ENCODE measurements at places on chromosomes 5 and 9.

DNA sequence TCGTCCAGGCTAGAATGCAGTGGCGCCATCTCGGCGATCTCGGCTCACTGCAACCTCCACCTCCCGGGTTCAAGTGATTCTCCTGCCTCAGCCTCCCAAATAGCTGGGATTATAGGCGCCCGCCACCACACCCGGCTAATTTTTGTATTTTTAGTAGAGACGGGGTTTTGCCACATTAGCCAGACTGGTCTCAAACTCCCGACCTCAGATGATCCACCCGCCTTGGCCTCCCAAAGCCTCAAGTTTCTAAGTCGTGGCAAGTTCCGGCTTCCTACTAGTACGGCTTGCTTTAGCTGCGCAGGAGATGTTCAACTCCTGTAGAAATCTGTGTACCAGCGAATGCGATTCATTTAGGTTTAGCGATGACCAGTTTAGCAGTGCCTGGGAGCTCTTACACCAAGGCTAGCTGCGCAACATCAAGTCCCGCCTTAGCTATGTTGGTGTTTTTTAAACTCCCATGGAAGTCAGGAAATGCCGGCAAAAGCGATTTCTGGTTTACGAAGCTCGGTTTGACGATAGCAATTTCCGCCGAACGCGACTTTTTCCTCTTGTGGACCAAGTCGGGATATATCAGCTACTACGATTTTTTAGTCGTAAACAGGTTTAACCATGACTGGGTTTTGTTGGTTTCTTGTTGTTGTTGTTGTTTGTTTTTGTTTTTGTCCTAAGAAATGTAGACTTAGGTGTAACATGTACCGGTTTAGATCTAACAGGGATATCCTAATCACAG is 46.4 kb downstream of the ANXA2R start:
- peak; percentile 54 for DNase-seq

DNA sequence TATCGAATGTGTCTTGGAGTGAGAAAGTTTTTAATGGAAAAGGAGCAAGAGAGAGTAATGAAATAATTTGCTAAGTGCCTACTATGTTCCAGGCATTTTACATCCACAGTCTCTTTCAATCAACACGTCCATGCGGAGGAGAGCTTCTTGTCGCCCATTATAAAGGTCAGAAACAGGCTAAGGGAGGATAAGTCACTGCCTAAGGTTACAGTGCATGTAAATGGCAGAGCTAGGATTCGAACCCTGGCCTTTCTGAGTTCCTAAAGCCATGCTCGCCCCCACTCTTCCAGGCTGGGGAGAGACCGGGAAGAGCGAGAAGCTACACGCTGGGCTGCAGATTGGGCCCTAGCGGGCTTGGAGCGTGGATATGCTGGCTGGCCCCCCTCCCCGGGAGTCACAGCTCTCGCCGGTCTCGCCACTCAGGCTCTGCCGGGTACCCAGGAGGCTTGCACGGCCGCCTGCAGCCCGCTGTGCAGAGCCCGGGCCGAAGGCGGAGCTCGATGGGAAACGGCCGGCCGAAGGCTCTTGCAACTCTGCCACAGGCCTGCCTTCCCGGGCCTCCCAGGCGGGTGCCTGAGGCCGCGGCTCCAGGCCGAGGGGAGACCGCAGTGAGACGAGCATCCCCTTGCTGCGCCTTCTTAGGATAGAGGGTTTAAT is 775 bp upstream of the LHX2 start:
- no peak for DNase-seq

DNA sequence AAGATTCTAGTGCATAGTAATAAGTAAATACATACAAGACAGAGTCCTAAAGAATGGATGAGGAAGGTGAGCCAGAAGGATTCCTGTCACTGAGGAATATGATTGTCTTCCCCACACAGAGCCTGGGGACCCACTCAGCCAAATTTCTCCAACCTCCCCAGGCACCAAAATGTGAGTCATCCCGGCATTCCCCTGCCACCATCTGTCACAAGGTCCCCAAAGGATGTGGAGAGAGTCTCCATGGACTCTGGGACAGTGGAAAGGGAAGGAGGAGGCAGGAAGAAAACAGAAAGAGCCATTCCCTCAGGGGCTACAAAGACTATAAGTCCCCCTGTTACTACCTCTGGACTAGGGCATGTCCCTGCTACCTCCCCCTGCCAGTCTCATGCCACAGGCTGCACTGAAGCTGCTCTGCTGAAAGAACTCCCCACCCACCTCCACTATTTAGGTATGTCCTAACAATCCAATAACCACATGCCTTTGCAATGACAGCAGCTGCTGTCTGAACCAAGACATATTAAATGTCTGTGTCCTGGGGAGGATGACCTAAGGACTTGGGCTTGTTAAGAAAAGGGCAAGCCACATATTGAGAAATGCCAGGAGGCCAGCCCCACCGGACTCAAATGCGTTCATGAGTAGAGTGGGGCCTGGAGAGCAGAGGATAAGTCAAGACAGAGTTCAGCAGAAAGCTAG is 10.7 kb upstream of the OR5C1 start:
- DNase-seq, result no peak

DNA sequence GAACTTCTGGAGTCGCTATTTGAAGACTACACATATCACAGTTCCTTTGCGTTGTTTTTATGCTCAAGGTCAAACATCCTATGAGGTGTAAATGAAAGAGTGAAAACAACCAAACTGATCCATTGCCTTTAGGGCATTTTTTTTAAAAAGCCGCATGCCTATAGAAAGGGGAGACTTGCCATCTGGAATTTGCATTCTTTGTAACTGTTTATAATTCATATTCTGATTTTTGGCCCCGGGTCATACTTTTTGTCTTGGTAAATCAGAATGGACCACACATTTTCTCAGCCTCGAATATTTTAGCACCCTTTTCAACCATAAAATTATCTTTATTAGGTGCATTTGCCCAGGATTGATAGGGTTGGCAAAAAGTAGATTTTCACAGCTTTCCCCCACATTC is 188.0 kb downstream of the GOLPH3 start:
- no peak for DNase-seq

DNA sequence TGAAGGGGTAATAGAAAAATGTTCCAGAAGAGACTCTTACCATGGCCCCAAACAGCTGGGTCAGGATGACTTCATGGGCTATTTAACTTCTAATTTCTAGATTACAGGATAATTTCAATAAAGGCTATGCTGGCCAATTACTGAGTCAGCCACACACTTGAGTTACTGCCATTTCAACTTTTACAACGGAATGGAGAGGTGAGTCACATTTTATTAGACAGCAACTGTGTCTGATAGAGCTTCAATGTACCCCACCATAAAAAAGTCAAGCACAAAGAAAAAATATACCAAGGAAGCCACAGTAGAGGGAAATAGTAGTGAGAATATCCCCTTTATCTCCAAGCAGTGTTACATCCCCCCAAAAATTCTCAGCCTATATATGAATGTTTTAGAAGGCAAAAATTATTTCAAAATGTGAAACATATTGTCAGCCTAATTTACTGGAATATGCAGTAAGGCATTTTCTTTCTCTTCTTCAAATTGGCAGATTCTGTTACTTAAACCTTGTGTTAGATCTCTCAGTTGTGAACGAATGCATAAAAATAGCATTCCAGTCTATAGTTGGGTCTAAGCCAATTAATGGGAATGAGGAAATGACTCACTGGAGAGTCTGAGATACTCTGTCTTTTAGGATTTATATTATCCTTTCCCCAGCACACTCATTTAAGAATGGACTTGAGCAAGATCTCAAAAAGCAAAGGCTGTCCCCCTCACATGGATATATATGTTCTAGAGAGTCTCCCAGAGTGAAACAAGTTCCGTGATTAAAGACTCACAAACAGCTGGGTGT is 47.1 kb upstream of the RAI14 start:
- no peak for DNase-seq

DNA sequence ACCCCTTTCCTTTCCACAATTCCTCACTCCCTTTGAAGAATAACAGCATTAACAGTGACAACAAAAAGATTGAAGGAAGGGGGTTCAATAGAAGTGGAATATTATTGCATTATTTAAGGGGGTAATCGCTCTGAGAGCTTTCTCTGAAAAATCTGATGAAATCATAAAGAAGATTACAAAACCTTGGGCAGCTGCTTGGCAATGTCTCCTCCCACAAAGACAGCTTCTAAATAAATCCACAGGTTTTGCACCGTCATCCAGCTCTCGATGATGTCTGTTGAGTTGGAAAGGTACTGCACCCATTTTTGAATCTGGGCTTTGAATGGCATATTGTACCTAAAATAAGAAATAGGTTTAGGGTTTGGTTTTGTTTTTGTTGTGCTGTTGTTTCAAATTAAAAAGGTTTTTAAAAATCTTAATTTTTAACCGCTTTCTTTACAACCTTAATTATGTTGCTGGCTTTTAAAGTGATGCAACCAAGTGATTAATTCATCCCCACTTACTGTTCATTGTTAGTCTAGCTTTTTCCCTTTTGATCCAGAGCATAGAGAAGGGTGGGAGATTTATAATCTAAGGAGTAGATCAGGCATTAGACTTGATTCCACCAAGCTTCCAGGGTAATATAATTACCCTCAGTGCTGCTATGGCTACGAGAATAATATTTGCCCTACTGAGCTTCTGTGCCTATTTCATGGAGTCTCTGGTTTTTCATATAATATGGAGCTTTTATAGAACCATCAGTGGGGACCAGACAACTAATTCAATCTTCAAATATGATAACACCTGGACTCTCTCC is 85.0 kb downstream of the DNAH5 start:
- no peak for DNase-seq

GRCh38 chr9:83012922-83013838 is 49.8 kb downstream of the RASEF start:
- no peak for DNase-seq

DNA sequence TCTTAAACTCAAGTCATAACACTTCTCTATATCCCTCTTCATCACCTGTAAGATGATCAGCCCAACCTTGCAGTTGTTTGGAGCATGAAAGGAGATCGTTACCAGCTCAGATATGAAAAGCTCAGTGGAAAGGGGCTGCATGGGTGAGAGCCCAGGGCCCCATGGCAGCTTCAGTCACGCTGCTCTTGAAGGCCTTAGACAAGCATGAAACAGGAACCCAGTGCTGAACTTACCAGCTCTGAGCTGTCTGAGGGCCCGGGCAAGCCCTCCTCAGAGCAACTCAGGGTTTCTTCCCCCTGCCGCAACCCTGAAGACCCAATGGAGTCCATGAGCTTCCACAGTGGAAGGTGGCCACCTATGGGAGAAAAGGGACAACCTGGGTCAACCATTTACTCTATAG is 3.3 kb downstream of the HK3 start:
- DNase-seq, result no peak

DNA sequence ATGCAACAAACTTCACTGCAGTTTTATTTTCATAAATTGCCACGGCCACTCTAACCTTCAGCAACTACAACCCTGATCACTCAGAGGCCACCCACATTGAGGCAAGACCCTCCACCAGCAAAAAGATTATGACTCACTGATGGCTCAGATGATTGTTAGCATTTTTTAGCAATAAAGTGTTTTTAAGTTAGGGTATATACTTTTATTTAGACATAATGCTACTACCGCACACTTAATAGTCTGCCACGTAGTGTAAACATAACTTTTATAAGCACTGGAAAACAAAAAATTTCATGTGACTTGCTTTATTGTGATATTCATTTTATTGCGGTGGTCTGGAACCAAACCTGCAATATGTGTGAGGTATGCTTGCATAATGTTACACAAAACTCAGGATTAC is 257.9 kb downstream of the ZSWIM6 start:
- DNase-seq, result no peak

DNA sequence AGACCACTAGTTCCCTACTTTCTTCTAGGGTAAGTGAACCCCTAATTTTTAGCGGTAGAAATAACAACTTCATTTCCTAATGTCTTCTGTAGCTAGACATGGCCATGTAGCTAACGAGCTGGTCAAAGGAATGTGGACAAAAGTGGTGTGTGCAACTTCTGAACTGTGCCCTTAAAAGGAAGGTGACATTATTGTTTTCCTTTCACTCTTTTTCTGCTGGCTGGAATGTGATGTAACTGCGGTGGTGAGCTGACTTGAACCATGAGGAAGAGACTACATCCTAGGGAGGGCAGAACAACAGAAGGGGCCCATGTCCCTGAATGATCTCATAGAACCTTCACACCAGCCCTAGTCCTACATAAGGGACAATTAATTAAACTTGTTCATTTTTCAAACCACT is 1.3 kb upstream of the SNX2 start:
- DNase-seq, result no peak

- no peak for DNase-seq
Observed at GRCh38 chr9:18855656-18856055, 177.4 kb downstream of the SAXO1 start.

DNA sequence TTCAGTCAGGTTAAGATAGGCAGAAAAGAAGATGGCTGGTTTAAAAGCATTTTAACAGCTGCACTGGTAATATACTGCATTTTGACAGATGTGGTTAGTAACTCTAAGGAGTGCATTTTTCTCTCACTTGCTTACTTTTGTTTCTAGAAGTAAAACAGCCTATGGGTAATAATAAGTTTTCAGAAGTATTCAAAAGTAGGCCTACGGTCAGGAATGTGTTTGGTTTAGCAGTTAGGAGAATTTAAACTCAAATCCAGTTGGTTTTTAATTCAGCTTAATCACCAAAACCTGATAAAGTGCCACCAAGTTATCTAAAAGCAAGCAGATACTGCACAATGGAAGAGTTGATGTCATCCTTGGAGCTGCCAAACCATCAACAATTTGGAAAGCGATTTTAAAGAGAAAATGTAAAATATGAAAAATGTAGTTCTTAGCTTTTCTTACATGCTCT is 160.3 kb downstream of the ARSB start:
- no peak for DNase-seq

DNA sequence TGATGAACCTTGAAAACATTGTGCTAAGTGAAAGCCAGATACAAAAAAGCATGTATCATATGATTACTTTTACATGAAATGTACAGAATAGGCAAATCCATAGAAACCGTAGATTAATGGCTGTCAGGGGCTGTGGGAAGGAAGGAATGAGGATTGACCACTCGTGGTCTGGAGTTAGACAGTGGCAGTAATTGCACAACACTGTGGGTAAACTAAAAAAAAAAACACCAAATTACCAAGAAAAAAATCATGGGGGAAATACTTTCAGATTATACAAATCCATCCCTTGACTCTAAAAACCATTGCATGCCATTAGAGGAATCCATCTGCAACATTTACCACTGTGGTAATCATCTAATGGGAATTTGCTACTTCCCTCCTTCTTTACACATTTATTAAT is 140.0 kb downstream of the SIL1 start:
- DNase-seq, result no peak

DNA sequence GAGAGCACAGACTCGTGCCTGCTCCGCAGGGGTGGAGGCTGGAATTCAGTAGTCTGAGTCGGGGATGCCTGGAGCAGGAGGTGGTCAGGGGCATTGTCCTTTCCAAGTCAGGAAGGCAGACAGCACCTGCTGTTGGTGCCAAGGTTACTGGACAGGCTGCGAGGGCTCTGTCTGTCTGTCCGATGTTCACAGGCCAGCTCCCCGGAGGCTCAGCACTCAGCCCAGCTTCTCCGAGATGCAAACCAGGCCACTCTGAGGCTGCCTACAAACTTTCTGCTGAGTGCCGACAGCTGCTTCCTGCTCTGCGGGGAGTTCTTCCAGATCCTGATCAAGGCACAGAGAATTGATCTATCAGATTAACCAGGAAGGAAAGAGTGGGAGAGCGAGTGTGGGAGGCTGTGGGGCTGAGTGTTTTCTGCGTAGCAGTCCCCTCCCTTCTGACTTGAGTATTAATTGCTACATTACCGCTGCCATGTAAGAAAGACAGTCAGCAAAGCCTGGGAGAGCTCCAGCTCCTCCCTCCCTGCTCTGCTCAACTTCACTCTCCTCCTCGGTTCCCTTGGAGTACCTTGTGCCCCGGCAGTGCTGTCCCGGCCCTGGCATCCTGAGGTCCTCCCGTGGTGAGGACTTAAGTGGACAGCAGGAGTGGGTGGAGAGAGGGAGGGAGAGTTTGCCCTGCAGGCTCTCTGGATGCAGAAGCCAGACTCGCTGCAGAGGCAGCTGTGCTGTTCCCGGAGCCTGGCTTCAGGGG is 36.0 kb downstream of the KCNMB1 start:
- no peak for DNase-seq
